ENCODE measurements at places on chromosomes 3 and 15. TPM values are rescaled to one million over a fixed set of nuclear protein-coding genes. Genes with fewer than 3 reads are reported as not detected.

The GOLGA6D gene
- not detected for total RNA-seq

The CRTC3 gene
- total RNA-seq = 86.0 TPM

The CPNE4 gene
- not detected for total RNA-seq

The MYLK gene
- 0.68 TPM for total RNA-seq

The SPATA12 gene
- not detected for total RNA-seq

The C2CD4A gene
- total RNA-seq = 0.23 TPM

The XCR1 gene
- not detected for total RNA-seq

The ADAMTS9 gene
- total RNA-seq = not detected

The C3orf38 gene
- 36.5 TPM for total RNA-seq

The ZNF80 gene
- total RNA-seq = 0.35 TPM

The MESP2 gene
- total RNA-seq = not detected

The TSEN2 gene
- 8.0 TPM for total RNA-seq

The CAND2 gene
- total RNA-seq = 0.15 TPM

The PLSCR2 gene
- total RNA-seq = not detected

The PLA2G4E gene
- total RNA-seq = not detected

The PIF1 gene
- 49.1 TPM for total RNA-seq

The MUC4 gene
- 0.08 TPM for total RNA-seq

The ARRDC4 gene
- 0.13 TPM for total RNA-seq

The SOX14 gene
- not detected for total RNA-seq

The LAMB2 gene
- total RNA-seq = not detected

The OIP5 gene
- total RNA-seq = 15.4 TPM

The ACSBG1 gene
- not detected for total RNA-seq

The GAP43 gene
- total RNA-seq = not detected

The CLEC3B gene
- not detected for total RNA-seq

The GATM gene
- 2.2 TPM for total RNA-seq

The TBL1XR1 gene
- total RNA-seq = 187 TPM

The CPNE9 gene
- 0.33 TPM for total RNA-seq

The IL16 gene
- 196 TPM for total RNA-seq

The STRC gene
- total RNA-seq = 0.75 TPM

The HEG1 gene
- total RNA-seq = 27.7 TPM

The SCN11A gene
- total RNA-seq = not detected

The TNFAIP8L3 gene
- 0.13 TPM for total RNA-seq

The EPHB3 gene
- 0.20 TPM for total RNA-seq

The ANKUB1 gene
- not detected for total RNA-seq

The BFSP2 gene
- 0.55 TPM for total RNA-seq

The AGBL1 gene
- total RNA-seq = not detected

The GABRB3 gene
- total RNA-seq = not detected

The GP5 gene
- 1.3 TPM for total RNA-seq

The PCSK6 gene
- 0.58 TPM for total RNA-seq

The CHAC1 gene
- 20.3 TPM for total RNA-seq

The SLITRK3 gene
- not detected for total RNA-seq

The MAP6D1 gene
- not detected for total RNA-seq

The IL5RA gene
- total RNA-seq = not detected
